ENCODE measurements at places on chromosomes 3 and 15.

DNA sequence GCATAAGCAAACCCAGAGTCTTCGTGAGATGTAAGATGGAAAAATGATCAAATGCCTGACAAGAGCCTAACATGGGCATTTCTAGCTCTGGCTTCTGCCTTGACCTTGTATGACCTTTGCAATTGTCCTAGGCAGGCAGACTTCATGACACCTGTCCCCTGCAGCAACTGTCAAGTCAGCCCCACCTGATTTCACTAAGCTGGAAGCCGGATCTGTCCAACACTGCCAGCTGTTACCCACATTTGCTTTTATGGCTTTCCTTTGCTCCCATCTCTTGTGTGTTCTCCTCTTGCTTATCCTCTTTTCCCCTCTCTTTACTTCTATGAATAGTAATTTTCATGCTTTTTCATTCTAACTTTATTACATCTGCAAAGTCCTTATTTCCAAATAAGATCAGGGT lies 48.5 kb upstream of the TNIK start:
- DNase-seq = peak; percentile 41

DNA sequence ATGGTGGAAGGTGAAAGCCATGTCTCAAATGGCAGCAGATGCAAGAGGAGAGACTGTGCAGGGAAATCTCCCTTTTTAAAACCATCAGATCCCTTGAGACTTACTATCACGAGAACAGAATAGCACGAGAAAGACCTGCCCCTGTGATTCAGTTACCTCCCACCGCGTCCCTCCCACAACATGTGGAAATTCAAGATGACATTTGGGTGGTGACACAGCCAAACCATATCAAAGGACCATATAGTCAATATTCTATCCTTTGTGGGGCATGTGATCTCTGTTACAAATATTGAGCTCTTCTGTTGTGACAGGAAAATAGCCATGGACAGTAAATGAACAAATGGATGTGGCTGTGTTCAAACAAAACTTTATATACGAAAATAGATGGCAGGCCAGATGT lies 77.2 kb upstream of the ACKR4 start:
- DNase-seq = no peak

GRCh38 chr3:151538456-151539393 lies 77.9 kb upstream of the IGSF10 start:
- peak; percentile 67 for DNase-seq

DNA sequence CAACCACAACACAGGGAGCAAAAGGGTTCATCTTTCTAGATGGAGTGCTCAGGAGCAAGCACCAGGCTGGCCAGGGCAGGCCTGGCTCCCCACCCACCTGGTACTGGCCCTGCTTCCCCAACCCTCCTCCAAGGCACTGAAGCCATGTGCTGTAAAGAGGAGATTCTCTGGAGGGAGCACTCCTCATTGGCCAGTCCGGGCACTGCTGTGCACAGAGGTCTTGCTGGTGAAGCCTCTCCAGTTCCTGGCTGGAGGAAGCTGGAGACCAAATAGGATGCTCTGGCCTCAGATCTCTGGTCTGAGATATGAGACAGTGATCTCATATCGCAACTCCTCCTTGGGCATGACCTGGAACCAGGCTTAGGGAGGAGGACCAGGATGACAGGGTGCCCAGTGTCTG lies 7.7 kb upstream of the SEMA3F start:
- no peak for DNase-seq

DNA sequence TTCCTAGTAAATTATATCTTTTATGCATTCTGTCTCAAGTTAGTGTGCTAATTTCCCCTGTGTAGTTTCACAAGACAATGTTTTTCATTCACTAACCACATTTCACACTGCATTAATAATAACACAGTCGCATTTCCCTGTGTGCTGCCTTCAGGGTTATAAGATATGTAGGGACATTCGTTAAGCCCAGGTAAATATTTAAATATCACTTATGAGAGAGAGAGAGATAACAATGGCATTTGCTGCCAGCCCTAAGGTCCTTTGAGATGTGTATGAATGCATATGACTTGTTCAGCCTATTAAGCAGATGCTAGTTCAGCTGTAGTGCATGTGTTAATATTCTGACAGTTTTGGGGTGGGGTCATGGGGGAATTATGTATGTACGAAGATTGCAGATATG lies 876.7 kb downstream of the NAALADL2 start:
- DNase-seq = no peak

- no peak for DNase-seq
These were observed 117.8 kb downstream of the WNT5A start for GRCh38 chr3:55369141-55369847.

DNA sequence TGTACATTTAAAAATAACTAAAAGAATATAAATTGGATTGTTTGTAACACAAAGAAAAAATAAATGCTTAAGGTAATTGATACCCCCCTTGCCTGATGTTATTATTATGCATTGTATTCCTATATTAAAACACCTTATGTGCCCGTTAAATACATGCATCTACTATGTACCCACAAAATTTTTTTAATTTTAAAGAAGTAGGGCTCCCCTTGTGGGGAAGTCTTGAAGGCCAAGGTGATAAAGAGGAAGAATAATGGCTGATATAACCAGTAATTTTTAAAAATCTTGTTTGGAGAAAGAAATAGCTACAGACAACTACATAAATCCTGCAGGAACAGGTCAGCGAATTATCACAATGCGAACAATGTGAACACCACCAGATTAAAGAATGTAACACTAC lies 451.7 kb upstream of the ARHGEF26 start:
- no peak for DNase-seq

DNA sequence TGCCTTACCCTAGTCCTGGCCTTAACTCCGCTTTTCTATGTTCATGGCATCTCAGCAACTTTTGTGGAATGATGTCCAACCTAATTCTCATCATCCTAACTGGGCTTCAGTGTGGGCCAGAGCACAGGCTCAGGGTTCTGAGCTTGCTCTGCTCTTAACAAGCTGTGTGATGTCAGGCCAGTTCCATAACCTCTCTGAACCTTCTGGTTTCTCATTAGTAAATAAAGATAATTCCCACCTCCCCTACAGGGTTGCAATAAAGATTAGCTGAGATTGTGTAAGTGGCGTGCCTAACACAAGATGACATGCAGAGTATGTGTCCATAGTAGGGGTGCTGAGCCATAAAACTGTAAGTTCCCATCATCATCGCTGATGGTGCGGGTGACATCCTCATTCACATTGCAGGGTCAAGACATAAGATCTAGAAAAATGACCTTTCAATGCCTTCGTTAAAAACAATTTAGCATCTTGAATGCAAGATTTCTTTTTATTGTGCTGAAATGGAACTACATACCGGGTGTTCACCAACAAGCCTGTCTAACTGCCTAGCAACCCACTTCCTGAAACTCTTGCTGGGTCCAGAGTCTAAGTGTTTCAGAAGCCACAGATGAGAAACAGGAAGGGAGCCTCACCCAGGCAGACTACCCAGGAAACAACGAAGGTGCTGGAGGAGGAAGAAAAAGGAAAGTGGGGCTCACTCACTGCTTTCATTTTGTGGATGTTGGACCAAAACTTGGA lies 36.2 kb downstream of the CDCP1 start:
- DNase-seq = no peak

DNA sequence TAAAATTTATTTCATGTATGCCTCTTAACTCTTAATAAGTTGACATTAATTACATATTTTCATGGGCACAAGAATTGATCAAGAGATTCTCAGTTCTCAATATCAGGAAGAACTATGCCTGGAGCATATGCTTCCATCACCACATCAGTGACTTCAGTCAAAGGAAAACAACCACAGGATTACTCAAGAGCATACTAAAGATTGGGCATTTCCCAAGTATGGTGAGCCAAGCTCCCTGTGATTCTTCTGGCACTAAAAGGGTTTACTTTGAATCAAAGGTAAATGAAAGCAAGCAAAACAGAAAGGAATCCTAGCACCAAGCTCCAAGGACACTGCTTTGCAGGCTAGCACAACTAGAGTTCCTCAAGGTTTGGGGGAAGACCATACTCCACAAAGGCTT lies 44.6 kb downstream of the FMN1 start:
- no peak for DNase-seq
